ENCODE measurements at places on chromosomes 1 and 21.

- DNase-seq = no peak
Observed at GRCh38 chr1:221419513-221420095, 322.3 kb downstream of the DUSP10 start.

GRCh38 chr1:110305900-110306420 is 33.2 kb upstream of the RBM15 start:
- DNase-seq = no peak

DNA sequence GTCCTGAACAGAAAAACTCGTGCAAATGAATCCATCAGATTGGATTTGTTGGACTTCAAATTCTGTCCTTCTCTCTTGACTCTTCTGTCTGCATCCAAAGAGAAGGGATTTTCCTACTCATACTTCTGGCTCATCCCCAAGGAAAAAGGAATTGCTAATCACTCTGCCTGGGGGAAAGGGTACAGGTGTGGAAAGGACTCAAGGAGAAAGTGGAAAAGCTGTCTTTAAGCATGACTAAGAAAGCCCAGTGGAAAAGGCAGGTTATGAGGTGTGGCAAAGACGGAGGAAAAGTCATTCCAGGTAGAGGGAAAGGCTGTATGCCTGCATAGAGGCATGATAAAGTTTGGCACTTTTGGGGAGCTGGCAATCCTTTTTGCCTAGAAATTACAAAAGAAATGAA is 43.4 kb downstream of the PTGS2 start:
- DNase-seq = no peak

DNA sequence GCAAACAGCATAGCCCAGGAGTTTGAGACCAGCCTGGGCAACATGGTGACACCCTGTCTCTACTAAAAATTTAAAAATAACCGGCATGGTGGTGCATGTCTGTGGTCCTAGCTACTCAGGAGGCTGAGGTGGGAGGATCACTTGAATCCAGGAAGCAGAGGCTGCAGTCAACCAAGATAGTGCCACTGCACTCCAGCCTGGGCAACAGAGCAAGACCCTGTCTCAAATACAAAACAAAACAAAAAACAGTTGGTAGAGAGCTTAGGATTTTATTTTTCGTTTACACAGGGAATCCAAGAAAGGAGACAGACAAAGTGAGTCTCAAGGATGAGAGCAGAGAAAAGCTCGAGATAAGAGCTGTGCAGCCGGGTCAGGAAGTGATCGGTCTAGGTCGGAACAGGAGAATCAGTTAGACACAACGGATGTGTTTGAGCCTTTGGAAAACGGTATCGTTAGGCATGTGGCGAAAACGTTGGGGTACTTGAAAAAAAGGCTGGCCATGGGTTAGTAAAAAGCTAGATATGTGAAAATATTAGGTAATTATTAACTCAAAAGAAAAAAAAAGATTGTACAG is 1.7 kb upstream of the MIB2 start:
- DNase-seq = no peak

DNA sequence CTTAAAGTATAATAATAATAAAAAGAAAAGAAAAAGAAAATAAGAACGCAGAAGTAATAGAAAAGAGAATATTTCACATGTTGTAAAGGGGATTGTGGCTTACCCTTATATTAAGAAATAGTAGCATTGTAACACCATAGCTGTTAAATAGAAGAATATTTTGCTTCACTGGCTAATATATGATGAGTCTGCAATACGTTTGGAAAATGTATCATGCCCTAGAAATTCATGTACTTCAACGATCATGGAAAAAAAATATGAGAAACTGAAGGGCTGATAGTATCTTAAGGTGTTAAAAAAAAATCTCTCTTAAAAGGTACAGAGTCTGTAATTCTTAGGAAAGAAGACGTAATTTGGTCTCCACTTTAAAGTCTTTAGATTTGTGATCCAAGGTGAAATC is 1390.5 kb upstream of the ADGRL2 start:
- DNase-seq = no peak

DNA sequence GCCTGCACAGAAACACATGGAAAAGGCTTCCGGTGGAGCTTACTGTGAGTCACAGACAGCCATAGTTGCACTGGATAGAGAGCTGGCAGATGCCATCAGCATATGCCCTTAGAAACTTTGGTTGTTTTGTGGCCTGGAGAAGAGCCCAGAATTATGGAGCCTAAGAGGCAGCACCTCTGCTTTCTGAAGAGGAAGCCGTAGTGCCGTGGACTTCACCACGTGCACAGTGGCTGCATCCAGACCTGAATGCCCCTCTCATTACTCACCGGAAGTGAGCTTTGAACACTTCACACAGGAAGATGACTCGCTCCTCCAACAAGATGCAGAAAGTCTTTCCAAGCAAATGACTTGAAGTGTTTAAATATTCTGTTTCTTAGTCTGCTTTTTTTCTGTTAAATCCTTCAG is 28.4 kb downstream of the JUN start:
- DNase-seq = peak; percentile 17

DNA sequence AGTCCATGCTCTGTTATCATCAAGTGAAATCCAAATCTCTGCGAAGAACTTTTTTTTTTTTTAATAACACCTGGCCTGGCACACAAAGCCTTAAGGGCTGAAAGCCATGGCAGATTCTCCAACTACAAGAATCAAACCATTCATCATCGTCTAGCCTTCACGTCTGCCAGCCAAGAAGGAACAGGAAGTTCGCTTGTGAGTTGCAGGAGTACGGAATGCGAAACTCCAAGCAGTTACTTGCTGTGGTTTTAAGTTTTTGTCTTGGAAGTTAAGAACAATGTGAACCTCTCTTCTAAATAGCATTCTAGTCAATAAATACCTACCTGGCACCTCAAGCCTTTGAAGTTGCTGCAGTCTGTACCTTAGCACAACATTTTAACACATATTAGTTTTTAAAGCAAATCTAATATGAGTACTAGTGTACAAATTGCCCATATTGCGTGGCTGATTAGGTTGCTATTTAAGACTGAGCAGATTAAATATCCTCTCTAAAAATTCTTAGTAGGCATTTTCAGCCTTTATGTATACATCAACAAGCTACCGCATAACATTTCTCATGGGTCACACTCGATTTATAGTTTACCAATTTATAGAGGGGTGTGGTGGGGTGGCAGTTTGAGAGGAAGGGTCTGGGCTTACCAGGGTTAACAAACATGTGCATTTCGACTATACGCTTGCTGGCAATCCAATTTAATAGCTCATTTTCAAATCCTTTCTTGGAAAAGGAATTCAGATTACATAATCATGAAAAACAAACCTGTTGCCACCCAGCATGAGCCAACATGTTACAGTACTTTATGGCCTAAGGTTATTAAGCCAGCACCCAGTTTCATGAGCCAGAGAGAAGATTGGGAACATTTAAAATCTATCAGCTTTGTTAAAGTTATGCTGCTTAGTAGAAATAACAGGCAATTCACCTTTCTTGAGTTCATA is 22.2 kb upstream of the PTPN14 start:
- no peak for DNase-seq

DNA sequence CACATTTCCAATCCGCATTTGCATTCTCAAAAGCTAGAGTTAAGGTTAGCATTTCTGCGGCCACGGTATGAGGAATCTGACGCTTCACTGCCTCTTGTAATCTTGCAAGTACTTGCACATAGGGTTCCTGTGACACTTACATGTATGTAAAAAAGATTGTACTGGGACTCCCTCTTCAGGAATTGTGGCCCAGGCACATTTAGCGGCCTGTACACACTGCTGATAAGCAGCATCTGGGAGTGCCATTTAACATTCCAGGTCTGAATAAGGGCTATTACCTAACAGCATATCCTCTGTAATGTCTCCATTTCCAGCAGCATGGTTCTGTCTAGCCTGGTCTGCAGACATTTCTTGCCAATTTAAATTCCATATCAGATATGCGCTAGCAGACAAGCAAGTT is 75.7 kb downstream of the AXDND1 start:
- DNase-seq = no peak

GRCh38 chr1:167185974-167186657 is 34.6 kb upstream of the POU2F1 start:
- no peak for DNase-seq

DNA sequence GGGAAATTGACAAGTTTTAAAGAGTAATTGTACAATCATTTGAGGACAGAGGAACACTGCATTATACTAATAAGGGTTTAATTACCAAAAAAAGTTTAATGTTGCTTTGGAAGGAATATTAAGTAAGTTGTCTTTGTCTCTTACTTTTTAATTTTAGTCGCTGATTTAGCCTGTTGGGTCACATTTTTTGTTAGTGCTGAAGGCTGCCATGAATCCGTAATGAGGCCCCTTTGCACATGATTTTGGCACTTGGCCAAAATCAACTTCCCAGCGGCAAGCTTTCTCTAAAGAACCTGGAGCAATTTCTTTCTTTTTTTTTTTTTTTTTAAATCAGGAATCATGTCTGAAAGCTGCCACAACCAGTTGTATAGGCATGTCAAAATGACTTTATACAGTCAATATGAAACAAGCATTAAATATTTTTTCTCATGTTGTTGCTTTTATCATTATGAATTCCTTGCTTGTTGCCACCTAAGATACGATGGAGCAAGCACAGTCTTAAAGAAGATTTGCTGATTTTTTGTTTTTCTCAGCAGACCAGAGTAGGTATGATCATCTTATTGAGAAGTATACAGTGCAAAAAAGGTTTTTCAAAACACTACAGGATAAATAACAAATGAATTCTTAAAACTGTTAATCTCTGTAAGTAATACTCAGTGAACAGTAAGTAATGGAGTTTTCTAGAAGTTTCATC is 690.4 kb downstream of the USP25 start:
- DNase-seq = no peak

DNA sequence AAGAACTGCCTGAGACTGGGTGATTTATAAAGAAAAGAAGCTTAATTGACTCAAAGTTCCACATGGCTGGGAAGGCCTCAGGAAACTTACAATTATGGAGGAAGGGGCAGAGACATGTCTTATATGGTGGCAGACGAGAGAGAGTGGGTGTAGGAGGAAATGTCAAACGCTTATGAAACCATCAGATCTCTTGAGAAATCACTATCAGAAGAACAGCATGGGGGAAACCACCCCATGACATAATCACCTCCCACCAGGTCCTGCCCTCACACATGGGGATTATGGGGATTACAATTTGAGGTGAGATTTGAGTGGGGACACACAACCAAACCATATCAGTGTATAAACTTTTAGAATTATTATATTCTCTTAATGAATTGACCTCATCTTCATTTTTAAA is 335.9 kb upstream of the DPYD start:
- no peak for DNase-seq

DNA sequence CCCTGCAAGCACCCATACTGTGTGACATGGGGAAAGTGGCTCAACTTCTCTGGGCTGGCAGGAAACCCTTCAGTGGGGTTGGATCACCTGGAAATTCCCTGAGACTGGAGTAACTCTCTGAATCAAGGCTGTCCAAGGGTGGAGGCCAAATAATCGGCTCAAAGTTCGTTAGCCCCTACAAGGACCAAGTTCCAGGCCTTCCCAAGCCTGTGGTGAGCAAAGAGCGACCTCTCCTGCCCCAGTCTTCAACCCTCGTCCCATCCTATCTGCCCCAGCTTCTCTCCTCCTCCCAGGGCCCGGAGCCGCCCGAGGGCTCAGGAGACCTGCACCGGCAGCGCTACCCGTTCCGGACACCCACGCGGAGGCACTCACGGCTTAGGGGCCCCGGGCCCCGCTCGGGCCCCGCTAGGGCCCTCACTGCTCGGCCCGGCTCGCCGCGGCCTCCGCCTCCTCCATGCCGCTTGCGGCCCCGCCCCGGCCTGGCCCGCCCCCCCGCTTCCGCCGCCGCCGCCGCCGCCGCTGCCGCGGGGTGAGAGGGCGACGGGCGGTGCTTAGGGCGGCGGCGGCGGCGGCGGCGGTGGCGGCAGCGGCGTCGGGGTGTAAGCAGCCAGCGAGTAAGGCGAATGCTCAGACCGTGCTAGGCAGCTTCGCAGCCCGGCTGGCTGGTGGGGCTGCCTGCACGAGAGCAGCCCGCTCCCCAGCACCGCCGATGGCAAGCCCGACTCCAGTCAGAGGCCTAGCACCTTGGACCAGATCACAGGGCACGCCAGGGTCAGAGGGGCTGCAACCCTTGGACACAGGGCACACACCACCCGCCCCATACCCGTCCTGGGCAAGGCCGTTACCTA is at the start of gene POMGNT1:
TSS of gene POMGNT1 (minus strand) at position 471 of the 848 bp plus-strand sequence. CDS start 613 bp downstream, outside the sequence.
- peak; percentile 72 for DNase-seq

DNA sequence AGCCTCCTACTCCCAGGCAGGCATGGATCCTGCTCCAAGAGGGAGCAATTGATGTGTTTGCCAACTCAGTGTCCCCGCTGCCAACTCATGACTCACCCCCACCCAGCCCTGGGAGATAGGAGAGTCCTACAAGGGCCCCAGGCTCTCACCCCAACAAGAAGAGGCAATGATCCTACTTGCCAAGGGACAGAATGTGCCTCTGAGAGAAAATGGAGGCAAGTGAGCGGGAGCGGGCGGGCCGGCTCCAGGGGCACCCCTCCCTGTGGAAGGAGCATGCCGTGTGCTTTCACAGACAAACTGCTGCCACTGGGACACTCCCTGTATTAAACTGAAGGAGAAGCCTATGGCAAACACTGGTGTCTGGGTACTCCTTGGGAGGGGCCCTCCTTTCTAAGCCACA is 16.7 kb downstream of the PKP1 start:
- no peak for DNase-seq

- no peak for DNase-seq
Observed at GRCh38 chr1:41647221-41648135, 163.0 kb upstream of the EDN2 start.
